RWPE2 (cell line): ENCODE measurements at places on chromosomes 1 and 21.

DNA sequence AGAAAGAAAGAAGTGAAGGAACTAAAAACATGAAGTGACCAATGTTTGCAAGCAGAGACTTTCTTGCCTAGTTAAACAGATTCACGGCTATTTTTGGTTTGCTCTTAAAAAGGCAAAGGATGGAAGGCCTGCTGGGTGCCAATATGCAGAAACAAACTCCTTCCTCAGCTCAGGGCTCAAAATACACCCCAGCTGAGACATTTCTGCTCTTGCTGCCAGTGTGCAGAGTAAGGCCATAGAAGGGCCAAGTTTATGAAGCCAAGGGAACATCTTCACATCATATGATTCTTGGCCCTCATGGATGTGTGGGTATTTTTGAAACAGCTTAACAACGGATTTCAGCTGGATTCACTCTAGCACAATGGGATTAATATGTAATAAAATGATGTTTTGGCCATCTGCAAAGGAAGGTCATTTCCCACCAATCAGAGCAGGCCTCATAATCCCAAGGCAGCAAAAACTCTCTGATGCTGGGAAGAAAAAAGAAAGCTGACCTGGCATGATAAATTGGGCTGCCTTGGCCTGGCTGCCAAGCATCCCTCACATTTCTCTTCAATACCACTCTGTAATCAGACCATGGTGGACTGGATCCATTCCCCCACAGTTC, 70.7 kb downstream of the CAPZB start:
- no peaks in the 10 kb centered on the region for H3K27me3 ChIP-seq
- no peaks in the 10 kb centered on the region for H3K4me1 ChIP-seq
- no peak for DNase-seq

DNA sequence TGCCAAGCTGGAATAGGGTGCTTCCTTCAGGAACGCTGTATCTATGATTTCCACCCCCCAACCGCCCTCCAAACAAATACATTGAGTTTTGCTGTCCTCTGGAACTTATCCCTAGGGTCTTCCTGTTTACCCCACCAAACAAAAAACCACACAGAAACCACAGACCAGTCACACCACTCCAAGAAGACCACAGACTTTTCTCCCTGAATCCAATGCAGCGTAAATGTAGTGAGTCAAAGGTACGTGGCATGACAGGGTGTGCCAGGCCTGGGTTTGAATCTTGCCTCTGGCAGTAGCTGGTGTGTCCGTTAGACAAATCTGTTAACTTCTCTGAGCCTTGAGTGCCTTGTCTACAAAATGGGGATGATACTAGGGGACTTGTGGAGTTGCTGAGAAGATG, 27.8 kb downstream of the ASAP3 start:
- no peak for DNase-seq
- H3K27me3 ChIP-seq = no peaks in the 10 kb centered on the region
- peaks cover 11% of the 10 kb centered on the region for H3K36me3 ChIP-seq
- peaks cover 27% of the 10 kb centered on the region for H3K4me1 ChIP-seq
- H3K4me3 ChIP-seq = no peak overlapping the region

GRCh38 chr1:59967141-59967697, 40.6 kb upstream of the CYP2J2 start:
- H3K36me3 ChIP-seq = no peaks in the 10 kb centered on the region
- no peaks in the 10 kb centered on the region for H3K27me3 ChIP-seq
- H3K4me3 ChIP-seq = no peak overlapping the region
- no peak for DNase-seq
- no peaks in the 10 kb centered on the region for H3K4me1 ChIP-seq

- H3K36me3 ChIP-seq = no peaks in the 10 kb centered on the region
- H3K4me1 ChIP-seq = no peaks in the 10 kb centered on the region
- H3K27ac ChIP-seq = no peak overlapping the region
Measured at GRCh38 chr1:159441360-159441759, 1.8 kb downstream of the OR10J1 start.

DNA sequence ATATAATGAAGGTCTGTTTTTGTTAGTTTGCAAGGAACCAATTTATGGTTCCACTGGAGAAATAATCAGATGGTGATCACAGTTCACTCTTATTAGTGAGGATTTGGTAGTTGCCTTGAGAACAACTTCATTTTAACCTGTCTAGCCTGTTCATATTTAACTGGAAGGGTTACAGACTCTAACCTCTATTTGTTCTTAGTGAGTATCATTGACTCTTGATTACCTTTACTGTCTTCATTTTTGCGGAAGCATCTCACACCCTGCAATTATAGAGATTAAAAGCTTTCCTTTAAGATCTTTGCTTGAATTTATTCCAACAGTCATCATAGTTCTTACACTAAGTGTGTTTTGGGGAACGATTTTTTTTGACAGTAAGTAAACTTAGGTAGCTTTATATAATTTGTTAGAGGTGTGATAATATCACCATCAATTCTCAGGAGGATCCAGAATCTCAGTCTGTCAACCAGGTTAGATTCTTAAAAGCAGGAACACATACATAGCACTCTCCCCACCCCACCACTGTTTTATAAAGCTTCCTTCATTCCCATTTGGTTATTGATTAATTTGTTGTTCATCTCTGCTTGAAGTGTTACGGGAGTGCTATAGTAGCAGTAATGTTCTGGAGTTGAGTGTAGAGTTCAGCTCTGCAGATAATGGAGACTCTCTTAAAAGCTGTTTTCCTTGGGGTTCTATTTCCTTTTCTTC, 30.1 kb downstream of the B3GALT2 start:
- peaks cover 69% of the 10 kb centered on the region for H3K36me3 ChIP-seq
- H3K27ac ChIP-seq = no peak overlapping the region
- no peak overlapping the region for H3K4me3 ChIP-seq
- DNase-seq = no peak

GRCh38 chr21:34974162-34974981, 74.7 kb downstream of the RUNX1 start:
- no peaks in the 10 kb centered on the region for H3K4me1 ChIP-seq
- H3K27ac ChIP-seq = no peak overlapping the region
- H3K27me3 ChIP-seq = no peaks in the 10 kb centered on the region
- no peak for DNase-seq
- no peak overlapping the region for H3K4me3 ChIP-seq

GRCh38 chr1:47629201-47629600, 191.4 kb downstream of the FOXD2 start:
- H3K27ac ChIP-seq = no peak overlapping the region
- DNase-seq = no peak
- no peaks in the 10 kb centered on the region for H3K4me1 ChIP-seq
- H3K36me3 ChIP-seq = no peaks in the 10 kb centered on the region

DNA sequence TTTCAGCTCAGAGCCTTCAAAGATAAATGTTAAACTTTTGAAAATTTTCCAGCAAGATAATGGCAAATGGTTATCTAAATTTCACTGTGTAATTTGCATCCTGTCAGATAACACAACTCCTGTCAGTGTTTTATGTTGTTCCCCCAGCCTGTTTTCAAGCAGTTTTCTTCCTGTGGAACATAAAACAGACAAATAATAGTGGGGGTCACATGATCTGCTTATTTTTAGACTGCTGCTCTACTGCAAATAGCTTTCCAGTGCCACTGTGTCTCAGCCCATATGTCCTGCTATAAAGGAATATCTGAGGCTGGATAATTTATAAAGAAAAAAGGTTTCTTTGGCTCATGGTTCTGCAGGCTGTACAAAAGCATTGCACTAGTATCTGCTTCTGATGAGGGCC, 32.2 kb downstream of the FMO3 start:
- no peak overlapping the region for H3K4me3 ChIP-seq
- H3K36me3 ChIP-seq = no peaks in the 10 kb centered on the region
- H3K27ac ChIP-seq = no peak overlapping the region

DNA sequence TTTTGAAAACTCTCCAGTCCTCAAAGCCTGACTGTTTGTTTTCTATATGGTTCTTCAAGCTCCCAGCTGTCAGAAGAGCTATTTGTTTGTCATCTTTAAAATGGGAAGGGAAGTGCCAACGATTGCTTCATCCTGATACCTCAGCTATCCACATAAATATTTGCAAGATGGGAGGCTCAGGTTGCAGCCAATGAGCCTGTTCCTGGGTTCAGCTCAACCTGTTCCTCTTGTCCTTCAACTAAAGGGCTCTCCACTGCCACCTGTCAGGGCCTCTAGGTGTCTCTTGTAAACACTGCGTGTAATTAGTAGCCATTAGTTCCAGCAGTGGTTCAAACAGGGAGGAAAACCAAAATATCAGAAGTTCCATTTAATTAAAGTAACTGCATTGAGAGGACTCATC, 445.1 kb downstream of the AJAP1 start:
- no peak overlapping the region for H3K27ac ChIP-seq
- no peaks in the 10 kb centered on the region for H3K4me1 ChIP-seq
- H3K4me3 ChIP-seq = no peak overlapping the region
- DNase-seq = no peak
- no peaks in the 10 kb centered on the region for H3K36me3 ChIP-seq
